Activated T-cell treated with anti-CD3 and anti-CD28 coated beads, Interleukin-2, amount 50 U/mL, for 72 hours (primary cell): ENCODE measurements at places on chromosomes 4 and X.

- DNase-seq = peak; percentile 95
Measured at GRCh38 chrX:30652527-30653414, 452 bp upstream of the GK start.

- no peak for DNase-seq
Measured at GRCh38 chr4:184675018-184675417, 25.5 kb downstream of the PRIMPOL start.

GRCh38 chr4:25377572-25378436, 741 bp downstream of the ANAPC4 start:
- no peak for DNase-seq

DNA sequence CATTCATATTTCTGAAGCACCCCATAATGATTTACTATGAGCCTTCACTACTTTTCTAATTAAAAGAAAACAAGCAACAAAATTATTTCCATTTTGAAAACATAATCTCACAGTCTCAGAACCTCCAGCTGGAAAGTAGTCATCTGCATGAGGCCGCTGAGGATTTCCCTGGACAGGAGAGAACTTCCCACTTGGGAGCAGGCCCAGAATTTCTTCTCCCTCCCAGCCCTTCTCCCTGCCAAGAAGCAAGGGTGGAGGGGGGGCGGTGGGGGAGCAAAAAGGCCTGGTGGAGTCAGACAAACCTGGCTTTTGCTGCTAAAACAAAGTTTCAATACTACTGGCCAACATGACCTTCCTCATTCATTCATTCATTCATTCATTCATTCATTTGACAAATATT, 167.3 kb downstream of the PJA1 start:
- DNase-seq = no peak

DNA sequence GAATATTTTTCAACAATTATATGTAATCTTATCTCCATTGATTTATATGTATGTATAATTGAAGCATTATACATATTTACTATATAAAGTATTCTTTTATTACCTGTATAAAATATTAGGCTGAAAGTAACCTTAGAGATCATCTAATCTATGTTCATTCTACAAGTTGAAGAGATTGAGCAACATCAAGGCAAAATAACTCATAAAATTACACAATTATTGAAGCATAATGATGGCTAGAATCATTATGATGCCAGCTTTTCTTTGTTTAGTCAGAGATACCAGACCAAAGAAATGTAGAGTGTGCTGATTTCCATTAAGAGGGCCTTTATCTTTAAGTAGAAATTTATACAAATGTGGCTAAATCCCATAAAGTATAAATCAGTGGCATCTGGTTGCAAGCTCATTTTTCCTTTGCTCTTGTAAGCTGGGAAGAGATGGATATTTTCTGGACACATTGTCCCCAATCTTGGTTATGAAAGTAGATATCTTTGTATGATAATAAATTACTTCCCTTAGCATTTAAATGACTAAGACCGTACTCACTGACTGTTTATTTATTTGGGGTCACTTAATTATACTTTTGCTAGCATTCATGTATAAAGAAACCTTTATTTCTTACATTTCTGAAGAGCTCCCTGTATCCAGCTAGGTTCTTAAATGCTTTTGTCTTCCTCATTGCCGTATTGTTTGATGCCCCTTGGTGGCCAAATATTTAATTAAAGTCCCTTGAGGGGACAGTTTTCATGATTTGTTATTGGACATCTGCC, 339.8 kb downstream of the PCDH7 start:
- DNase-seq = no peak

GRCh38 chr4:88219099-88219498, 60.7 kb upstream of the ABCG2 start:
- DNase-seq = no peak

DNA sequence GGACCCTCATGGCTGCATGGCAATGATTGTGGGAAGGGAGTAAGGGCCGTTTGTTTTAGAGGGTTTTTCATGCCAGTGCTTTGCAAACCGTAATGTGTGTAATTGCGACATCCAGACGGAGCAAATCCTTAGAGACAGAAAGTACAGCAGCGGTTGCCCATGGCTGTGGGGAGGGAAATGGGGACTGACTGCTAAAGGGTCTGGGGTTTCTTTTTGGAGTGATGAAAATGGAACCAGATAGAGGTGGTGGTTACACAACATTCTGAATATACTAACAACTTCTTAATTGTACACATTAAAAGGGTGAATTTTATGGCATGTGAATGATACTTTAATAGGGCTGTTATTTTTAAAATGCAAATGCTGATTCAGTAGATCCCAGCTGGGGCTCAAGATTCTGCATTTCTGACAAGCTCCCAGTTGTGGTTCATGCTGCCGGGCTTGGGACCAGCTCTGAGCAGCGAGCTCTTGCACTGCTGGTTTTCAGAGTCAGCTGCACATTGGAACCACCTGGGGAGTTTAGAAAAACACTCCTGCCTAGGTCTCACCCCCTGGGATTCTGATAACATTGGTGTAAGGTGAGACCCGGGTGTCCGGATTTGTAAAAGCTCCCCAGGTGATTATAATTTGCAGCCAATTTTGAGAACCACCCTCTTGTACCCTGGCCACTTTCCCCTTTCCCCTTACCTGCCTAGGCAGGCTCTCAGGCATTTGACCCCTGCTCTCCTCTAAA, 47.7 kb downstream of the PRPS1 start:
- DNase-seq = no peak

GRCh38 chrX:44310227-44310626, 33.2 kb downstream of the EFHC2 start:
- DNase-seq = no peak

- DNase-seq = no peak
Measured at GRCh38 chr4:140253556-140254027, 99.6 kb upstream of the MAML3 start.

DNA sequence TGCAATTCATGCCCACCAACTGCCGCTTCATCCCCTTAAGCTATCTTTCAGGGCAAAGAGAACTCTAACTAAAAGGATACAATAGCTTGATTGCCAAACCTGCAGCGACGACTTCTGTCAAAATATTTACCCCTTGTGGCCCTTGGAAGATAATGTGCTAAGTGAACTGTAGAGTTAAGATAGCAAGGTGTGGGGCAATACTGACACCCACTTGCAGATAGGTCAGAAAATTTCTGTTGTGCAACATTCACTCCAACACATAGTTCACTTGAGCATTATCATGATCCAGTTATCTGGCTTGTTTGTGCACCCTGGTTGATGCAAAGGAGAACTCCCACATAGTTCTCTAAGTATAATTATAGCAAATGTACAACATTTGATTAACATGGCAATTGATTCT, 55.6 kb downstream of the RHOXF2B start:
- DNase-seq = no peak

GRCh38 chr4:118356111-118356510, 3.3 kb upstream of the PRSS12 start:
- DNase-seq = no peak
